Stimulated activated CD8-positive, alpha-beta memory T cell treated with anti-CD3 and anti-CD28 coated beads, Interleukin-7, amount 100 ng/mL, for 1 hour (primary cell): ENCODE measurements at places on chromosomes 4 and X.

DNA sequence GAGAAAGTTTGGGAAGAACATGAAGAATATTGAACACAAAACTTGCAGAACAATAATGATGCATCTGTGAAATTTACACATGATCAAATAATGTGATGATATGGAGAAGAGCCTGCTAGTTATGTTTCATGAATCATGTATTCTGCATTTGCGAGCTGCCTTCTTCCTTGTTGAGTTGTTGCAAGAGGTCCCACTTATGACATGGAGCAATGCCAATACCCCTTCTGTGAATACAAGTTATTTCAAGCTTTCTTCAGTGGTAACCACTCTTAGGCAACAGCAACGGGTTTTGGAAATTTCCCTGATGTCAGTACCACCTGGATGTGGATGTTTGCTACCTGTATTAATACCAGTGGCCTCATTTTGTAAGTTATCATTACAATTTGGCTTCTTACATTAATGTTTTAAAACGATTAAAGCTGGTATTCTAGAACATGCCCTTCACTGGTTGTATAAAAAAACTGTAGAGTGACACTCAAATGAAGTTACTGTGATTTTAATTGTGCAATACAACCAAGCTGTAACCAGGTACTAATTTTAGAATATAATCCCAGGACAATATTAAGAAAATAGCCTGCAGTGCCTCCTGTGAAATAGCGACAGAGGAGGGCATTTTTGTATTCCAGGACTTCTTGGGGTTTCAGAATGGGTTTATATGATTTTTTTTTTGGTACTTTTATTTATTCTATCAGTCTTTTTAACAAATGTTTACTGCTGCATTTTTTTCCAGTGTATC lies 25.3 kb downstream of the IQCM start:
- no peak for DNase-seq

- DNase-seq, result no peak
Measured at GRCh38 chr4:151743128-151743854, 17.5 kb downstream of the GATB start.

- no peak for DNase-seq
Measured at GRCh38 chrX:36198575-36198974, 279.0 kb downstream of the CFAP47 start.

GRCh38 chr4:78939667-78940008 lies 400 bp upstream of the PAQR3 start:
- DNase-seq, result no peak

DNA sequence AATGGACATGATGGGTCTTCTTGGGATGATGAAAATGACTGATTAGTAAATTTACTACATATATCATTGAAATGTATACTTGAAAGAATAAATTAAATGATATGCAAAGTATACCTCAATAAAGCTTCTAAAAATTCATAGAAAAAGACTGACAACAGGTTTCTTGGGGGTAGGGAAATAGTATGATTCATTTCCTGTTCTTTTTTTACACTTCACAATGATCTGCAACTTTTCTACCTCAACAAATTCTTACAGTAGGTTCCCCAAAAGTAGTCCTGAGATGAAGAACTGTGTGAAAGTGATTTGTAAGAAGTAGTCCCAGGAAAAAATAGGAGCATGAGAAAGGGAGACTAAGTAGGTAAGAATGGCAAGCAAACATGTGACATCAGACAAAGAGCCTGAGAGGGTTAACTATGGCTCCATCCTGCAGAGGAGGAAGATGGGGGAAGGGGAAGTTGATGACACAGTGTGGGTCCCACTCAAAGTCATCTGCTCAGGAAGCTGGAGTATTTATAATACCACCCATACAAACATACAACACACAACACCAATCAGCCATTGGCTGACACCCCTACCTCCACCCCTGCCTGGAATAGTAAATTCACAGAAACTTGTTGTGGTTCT lies 73.9 kb downstream of the ARHGAP6 start:
- DNase-seq, result no peak

GRCh38 chr4:20017070-20017776 lies 234.5 kb upstream of the SLIT2 start:
- no peak for DNase-seq

DNA sequence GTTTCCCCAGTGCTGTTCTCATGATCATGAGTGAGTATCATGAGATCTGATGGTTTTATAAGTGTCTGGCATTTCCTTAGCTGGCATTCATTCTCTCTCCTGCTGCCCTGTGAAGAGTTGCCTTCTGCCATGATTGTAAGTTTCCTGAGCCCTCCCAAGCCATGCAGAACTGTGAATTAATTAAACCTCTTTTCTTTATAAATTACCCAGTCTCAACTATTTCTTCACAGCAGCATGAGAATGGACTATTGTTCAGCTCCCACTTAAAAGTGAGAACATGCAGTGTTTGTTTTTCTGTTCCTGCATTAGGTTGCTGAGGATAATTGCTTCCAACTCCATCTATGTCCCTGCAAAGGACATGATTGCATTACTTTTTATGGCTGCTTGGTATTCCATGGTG lies 311.7 kb upstream of the CTSO start:
- no peak for DNase-seq

GRCh38 chr4:20368926-20369325 lies 117.2 kb downstream of the SLIT2 start:
- DNase-seq, result no peak

DNA sequence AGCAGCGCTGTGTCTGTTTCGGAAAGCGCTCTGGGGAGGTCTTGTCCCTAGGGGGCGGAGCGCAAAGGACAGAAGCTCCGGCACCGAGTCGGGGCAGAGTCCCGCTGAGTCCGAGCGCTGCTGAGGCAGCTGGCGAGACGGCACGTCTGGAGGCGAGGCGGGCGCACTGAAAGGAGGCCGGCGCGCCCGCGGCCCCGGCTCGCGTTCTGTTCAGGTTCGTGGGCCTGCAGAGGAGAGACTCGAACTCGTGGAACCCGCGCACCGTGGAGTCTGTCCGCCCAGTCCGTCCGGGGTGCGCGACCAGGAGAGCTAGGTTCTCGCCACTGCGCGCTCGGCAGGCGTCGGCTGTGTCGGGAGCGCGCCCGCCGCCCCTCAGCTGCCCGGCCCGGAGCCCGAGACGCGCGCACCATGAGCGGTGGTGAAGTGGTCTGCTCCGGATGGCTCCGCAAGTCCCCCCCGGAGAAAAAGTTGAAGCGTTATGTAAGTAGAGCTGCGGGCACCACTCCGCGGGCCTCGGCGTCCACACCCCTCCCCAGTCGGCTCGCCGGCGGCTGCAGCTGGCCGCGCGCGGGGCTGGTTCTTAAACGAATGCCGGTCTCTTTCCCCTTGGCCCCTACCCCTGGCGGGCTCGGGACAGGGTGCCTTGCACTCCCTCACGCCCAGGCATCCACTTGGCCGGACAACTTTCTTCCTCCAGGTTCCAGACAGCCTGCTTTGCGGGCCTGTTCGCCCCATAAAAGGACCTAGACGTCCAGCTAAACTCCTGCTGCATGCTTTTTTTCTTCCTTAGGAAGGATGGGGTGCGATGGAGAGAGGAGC lies at the start of gene GAB1:
Gene GAB1, plus strand, starts transcription at position 96 of the 819 bp plus-strand sequence. Its CDS starts 313 bp downstream, at position 409.
- no peak for DNase-seq

GRCh38 chrX:71923516-71923915 lies 12.9 kb downstream of the NHSL2 start:
- no peak for DNase-seq

DNA sequence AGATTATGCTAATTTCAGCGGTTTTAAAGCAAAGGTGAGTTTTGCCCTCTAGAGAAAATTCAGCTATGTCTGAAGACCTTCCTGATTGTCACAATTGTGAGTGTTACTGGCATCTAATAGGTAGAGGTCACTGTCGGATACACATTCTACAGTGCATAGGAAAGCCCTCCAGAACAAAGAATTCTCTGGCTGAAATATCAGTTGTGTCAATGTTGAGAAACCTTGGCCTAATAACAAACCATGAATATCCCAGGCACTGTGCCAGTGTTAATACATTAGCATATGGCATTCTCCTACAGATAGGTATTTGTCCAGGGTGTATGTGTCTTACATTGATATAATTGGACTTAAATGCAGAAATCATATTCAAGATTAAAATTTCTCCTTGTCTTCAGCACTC lies 294.3 kb downstream of the FSTL5 start:
- DNase-seq, result no peak

DNA sequence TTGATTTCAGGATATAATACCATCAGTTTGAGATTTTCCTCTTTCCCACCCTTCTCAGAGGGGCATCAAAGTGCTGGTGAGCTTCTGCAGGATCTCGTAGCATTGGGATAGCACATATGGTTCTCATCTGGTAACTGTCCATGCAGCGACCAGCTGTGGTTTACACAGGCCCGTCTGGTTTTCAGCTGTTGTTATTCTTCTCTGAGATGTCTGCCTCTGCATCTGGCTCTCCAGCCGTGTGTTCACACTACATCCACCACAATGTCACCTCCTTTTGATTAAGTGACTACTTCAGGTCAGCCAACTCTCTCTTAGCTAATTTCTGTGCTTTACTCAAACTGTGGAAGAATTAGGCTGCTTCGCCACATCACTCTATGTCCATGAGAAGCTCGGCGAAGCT lies 676.7 kb upstream of the TENM3 start:
- DNase-seq, result no peak

DNA sequence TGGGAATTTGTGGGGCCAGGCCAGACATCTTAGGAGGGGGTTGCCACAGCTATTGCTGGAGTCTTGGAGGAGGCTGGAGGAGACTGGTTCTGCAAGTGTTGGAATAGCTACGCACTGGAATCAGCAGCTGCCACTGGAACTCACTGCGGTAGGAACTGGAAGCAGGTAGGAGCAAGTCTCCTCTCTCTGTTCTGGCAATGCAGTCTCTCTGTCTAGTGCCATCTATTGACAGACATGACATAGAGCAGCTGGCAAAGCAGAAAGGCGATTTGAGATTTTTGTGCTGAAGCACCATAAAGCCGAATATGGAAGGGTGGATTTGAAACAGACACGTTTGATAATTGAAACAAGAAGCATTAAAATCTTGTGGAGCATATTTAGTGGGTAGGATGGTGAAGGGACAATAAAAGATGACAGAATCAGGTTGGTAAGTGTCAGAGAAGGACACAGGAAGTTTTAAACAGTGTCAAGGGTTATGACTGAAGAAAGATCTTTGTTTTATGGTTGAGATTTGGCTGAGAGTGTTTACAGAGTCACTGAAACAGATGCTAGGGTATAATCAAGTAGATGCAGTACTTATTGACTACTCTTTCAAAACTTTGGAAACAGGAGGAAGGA lies 23.5 kb upstream of the SYNPO2 start:
- DNase-seq, result no peak

DNA sequence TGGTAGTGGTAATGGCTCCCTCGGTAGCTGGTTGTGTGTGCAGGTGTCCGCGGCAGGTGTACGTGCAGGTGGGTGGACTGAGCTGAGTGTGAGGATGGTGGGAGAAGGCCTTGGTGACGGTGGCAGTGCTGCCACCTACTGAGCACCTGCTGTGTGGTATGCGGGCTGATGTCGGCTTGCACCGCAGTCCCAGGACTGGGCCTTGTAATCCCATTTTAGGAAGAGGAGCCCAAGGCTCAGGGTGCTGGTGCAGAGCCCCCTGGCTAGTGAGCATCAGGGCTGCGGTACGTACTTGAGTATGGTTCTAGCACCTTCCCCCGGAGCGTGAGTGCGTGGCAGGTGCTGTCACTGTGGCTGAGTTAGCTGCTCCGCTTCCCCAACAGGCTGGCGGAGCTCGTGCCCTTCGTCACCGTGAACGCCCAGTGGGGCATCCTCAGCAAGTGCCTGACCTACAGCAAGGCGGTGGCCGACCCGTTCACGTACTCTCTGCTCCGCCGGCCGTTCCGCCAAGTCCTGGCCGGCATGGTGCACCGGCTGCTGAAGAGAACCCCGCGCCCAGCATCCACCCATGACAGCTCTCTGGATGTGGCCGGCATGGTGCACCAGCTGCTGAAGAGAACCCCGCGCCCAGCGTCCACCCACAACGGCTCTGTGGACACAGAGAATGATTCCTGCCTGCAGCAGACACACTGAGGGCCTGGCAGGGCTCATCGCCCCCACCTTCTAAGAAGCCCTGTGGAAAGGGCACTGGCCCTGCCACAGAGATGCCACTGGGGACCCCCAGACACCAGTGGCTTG lies 5.7 kb upstream of the CPZ start:
- DNase-seq, result no peak

DNA sequence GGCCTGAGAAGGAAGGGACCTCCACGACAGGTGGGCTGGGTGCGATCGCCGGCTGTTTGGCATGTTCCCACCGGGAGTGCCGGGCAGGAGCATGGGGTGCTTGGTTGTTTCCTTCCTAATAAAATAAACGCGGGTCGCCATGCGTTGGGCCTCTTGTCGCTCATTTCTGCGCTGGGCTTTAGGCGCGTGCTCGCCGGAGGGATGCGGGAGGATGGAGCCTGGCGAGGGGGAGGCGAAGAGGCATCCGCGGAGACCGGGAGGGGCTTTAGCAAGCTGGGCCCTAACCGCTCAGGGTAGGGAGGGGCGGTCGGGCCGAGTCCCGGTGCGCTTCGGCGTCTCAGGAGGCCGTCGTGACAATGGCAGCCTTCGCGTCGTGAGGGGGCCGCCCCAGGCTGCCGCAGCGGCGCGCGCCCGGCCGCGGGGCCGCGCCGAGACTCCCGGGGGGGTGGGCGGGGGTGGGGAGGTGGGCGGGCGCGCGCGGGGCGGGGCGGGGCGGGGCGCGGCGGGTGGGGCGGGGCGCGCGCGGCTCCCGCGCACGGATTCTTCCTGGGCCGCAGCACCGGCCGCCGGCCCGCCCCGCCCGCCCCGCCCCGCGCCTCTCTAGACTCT lies 476 bp upstream of the GDI1 start:
- DNase-seq, result no peak

- DNase-seq, result no peak
Measured at GRCh38 chr4:53861856-53862610, 202.4 kb downstream of the CHIC2 start.
